ENCODE measurements at places on chromosomes 1 and 21.
A peak's percentile ranks its signal among the peaks of the same experiment; 100 is the strongest.

GRCh38 chr1:42767510-42768000 is 506 bp downstream of the C1orf50 start:
- DNase-seq, result no peak

DNA sequence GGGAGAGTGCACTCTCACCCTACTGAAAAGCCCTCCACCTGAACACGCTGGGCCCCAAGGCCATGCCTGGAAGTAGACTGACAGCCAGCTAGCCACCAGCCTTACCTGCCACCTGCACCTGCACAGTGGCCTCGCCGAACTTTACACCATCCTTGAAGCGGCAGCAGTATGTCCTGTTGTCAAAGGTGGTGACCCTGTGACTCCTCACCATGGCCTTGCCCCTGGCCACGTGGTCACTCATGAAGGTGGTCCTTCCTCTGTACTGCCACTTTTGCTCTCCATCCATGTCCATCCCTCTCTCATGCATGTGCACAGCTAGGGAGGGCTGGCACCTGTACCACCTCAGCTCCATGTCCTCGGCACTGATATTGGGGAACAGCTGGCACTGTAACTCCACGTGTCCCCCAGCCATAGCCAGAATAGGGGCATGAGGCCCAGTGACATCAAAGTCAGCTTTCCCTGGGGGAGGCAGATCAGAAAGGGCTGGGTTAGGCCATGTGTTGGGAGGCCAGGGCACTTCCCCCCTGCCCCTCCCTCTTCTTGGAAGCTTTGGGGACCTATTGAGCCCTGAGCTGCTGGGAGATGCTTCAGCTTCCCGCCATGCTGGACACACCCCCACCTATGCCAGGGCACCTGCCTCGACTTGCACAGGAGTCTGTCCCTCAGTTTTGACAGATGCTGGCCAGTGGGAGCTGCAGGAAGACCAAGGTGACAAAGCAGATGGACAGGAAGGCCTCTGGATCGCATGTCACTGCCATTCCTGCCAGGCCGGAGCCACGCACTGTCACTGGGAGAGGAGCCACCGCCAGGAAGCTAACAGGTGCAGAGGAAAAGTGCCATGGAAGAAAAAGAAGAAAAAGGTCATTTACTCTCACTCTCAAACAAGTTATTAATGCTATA is 24.6 kb downstream of the RNF187 start:
- DNase-seq, result no peak

- DNase-seq, result no peak
Observed at GRCh38 chr1:235077163-235077540, 51.5 kb downstream of the TOMM20 start.

- DNase-seq, result no peak
Observed at GRCh38 chr1:60894130-60894529, 188.2 kb upstream of the NFIA start.

DNA sequence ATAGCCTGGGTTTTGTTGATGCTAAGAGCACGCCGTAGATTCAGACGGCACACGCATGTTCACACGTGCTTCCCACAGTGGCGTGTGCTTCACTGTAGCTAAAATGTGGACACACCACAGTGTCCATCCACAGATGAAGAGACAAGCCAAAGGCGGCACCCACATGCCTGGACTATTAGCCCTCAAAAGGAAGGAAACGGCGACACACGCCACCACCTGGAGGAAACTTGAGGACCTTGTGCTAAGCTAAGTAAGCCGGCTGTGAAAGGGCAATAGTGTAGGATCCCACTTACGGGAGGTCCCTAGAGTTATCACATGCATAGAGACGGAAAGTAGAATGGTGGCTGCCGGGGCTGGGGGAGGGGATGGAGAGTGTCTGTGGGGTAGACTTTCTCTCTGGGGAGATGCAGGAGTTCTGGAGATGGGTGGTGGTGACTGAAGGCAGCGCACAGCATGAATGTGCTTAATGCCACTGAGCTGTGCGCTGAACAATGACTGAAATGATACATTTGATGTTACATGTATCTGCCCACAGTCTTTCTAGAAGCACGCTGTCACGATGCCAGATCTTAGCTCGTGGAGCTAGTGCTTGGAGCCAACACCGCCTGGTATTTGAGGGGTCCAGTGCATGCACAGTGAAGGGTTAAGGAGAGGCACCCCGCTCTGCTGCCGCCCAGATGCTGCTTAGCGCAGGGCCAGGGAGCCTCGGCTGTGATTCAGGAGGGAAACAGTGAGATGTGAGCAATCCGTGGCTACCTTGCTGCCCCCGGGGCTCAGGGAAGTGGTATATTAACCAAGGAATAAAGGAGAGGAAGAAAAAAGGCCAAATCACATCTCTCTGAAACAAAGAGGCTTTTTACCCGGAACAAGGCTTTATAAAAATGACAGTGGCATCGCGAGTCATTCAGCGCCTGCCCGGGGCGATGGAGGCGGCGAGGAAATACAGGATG is 103.7 kb downstream of the PRDM16 start:
- DNase-seq, result no peak

- DNase-seq, result peak; percentile 27
Observed at GRCh38 chr1:201327687-201328240, 44.5 kb downstream of the PKP1 start.

DNA sequence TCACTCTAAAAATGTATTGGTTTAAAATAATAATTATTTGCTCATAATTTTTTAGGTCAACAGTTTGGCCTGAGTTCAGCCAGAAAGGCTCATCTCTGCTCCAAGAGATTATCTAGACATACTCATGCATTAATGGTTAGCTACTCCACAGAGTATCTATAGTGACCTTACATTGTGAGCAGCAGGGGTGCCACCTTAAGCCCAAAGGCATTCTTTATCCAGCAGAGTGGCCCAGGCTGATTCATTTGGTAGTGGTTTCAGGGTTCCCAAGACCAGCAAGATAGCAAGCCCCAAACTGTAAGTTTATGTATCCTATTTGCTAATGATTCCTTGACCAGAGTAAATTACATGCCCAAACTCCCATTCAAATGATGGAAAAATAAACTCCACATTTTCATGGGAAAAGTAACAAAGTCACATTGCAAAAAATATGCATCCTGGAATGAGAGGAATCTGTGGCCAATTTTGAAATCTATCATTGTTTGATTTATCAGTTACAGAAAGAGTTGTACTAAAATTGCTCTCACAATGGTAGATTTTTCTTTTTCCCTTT is 182.6 kb upstream of the KCNK2 start:
- DNase-seq, result no peak
